Ovary (tissue), 10 donors: ENCODE measurements at places on chromosomes 5 and 9. TPM values are rescaled to one million over a fixed set of nuclear protein-coding genes. Genes with fewer than 3 reads are reported as not detected.

- no peaks in the 10 kb centered on the region for H3K27me3 ChIP-seq
- H3K4me3 ChIP-seq: no peak overlapping the region
- no peak overlapping the region for H3K27ac ChIP-seq
- no peaks in the 10 kb centered on the region for H3K4me1 ChIP-seq
Observed at GRCh38 chr5:96683810-96684209, 21.6 kb downstream of the CAST start.

GRCh38 chr5:147578228-147579024 is 68.6 kb upstream of the DPYSL3 start:
- H3K4me1 ChIP-seq: peaks cover 1% of the 10 kb centered on the region
- peak overlapping the region; percentile 16 for H3K4me3 ChIP-seq
- no peaks in the 10 kb centered on the region for H3K27me3 ChIP-seq
- DNase-seq: no peak

GRCh38 chr9:123322273-123323195 is 33.5 kb upstream of the CRB2 start:
- no peak for DNase-seq
- no peak overlapping the region for H3K27ac ChIP-seq
- H3K4me1 ChIP-seq: no peaks in the 10 kb centered on the region
- H3K36me3 ChIP-seq: no peaks in the 10 kb centered on the region
- H3K4me3 ChIP-seq: no peak overlapping the region

- no peak overlapping the region for H3K27ac ChIP-seq
- no peak overlapping the region for H3K4me3 ChIP-seq
- no peaks in the 10 kb centered on the region for H3K36me3 ChIP-seq
- peaks cover 2% of the 10 kb centered on the region for H3K4me1 ChIP-seq
- DNase-seq: no peak
Observed at GRCh38 chr9:130745829-130746228, 52.2 kb downstream of the EXOSC2 start.

The MSX2 gene
- 0.32 TPM for total RNA-seq

DNA sequence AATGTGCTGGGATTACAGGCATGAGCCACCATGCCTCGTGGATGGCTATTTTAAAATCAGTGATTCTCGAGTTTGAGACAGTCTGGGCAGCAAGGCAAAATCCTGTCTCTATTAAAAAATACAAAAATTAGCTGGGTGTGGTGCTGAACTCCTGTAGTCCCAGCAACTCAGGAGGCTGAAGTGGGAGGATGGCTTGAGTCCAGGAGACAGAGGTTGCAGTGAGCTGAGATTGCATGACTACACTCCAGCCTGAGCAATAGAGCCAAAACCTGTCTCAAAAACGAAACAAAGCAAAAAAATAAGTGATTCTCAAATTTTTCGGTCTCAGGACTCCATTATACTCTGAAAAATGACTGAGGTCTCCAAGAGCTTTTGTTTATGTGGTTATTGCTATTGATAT is 47.9 kb upstream of the HSPA9 start:
- no peaks in the 10 kb centered on the region for H3K27me3 ChIP-seq
- no peak overlapping the region for H3K4me3 ChIP-seq
- H3K36me3 ChIP-seq: no peaks in the 10 kb centered on the region
- no peak overlapping the region for H3K27ac ChIP-seq
- peaks cover 3% of the 10 kb centered on the region for H3K4me1 ChIP-seq

DNA sequence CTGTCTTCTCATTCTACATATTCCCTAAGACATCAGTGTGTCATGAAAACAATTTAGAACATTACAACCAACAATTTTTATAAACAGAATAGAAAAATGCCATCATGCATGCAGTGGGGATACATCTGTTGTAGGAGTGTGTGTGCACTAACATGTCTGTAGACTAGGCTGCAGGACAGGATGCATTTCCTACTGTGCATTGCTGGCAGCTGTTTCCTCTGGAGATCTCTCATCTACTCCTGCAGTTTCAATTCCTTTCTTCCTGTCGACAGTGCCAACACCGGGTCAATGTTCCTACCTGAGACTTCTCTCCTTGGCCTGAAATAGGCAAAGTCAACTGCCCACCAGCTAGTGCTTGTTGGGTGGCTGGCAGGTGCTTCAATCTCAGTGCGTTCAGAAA is 69.8 kb downstream of the ANKH start:
- DNase-seq: no peak
- H3K4me3 ChIP-seq: no peak overlapping the region
- H3K4me1 ChIP-seq: no peaks in the 10 kb centered on the region
- H3K36me3 ChIP-seq: no peaks in the 10 kb centered on the region
- H3K27me3 ChIP-seq: no peaks in the 10 kb centered on the region

The RNF208 gene
- 0.92 TPM for total RNA-seq

GRCh38 chr9:94269264-94269663 is 10.2 kb downstream of the ZNF169 start:
- H3K36me3 ChIP-seq: no peaks in the 10 kb centered on the region
- H3K27me3 ChIP-seq: no peaks in the 10 kb centered on the region
- DNase-seq: no peak

The NMUR2 gene
- total RNA-seq: 0.15 TPM

- no peak overlapping the region for H3K27ac ChIP-seq
- H3K27me3 ChIP-seq: no peaks in the 10 kb centered on the region
- DNase-seq: no peak
Observed at GRCh38 chr5:80607832-80608231, 37.8 kb upstream of the ANKRD34B start.

GRCh38 chr9:124625087-124625486 is 117.9 kb upstream of the NR5A1 start:
- H3K4me1 ChIP-seq: no peaks in the 10 kb centered on the region
- no peak for DNase-seq
- no peak overlapping the region for H3K27ac ChIP-seq
- no peak overlapping the region for H3K4me3 ChIP-seq
